ENCODE measurements at places on chromosomes 11 and 22.

- peak; percentile 31 for DNase-seq
Observed at GRCh38 chr11:60182541-60183330, at the start of gene MS4A6A. Gene MS4A6A (minus strand): TSS chr11:60183083. CDS start chr11:60181727, 1,356 bp downstream.

DNA sequence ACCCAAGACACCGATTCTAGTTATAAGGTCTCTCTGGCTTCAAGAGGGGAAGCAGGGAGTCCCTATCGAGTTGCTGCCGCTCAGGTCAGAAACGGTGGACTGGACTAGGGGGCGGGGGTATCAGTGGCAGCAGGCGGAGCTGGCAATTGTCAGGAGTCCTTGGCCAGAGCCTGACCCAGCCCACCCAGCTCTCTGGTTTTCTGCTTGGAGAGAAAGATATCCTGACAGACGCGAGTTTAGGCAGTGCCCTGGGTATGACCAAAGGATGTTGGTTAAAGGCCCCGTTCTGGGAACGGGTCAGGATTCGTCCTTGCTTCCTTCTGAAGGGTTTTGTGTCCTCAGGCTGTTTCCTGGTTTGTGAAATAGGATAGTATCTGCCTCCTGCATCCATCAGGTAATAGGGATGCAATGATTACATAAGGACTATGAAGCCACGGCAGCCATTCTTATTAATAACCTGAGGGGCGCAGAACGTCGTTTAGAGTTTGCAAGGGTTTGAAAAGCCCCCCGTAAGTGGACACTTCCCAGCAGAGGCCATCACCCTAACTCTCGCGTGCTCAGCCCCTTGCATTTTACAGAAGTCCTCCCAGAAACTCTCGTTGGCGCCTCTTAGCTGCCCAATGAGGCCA lies 700 bp upstream of the DEPDC5 start:
- DNase-seq: peak; percentile 83

DNA sequence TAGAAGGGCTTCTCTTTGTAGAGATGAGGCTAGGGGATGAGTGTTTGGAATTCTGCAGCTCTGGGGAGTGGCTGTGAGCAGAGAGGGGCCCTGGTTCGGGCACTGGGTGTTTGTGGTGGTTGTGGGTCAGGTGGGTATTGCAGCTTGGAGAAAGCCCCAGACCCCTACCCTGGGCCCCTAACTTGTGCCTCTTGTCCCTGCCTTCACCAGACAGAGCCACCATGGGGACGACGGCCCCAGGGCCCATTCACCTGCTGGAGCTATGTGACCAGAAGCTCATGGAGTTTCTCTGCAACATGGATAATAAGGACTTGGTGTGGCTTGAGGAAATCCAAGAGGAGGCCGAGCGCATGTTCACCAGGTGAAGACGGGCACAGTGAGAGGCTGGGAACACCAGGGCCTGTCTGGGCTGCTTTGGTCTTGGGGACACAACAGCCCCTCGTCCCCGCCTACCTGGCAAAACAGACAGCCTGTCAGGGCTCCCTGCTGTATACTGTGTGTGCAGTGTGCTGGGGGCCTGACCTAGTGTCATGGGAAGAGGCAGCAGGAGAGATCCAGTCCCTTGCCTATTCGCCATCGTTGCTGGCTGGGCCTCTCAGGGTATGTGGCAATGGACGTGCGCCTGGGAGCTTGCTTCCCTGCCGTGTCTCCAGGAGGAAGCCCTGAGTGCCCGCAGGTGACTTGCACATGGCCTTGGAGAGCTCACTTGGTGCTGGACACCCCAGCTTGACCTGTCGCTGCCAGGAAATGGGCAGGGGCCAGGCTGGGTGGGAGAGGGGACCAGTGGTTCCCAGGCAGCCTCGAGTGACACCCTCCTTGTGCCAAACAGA lies 4.3 kb downstream of the INCENP start:
- no peak for DNase-seq

DNA sequence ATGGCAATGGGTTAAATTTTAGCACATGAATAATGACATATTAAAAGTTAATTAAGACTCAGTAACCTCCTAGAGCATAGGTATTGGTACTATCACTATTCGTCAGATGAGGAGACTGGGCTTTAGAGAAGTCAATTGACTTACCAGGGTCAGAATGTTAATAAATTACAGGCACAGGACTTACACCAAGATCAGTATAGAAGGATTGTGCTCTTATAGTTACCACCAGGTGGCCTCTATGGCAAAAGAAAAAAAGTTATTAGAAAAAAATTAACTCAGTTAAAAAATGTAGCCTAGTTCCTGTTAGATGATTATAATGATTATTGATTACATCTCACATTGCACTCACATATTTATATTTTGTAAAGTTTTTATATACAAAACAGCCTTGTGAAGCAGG lies 1163.7 kb downstream of the FAM181B start:
- no peak for DNase-seq

DNA sequence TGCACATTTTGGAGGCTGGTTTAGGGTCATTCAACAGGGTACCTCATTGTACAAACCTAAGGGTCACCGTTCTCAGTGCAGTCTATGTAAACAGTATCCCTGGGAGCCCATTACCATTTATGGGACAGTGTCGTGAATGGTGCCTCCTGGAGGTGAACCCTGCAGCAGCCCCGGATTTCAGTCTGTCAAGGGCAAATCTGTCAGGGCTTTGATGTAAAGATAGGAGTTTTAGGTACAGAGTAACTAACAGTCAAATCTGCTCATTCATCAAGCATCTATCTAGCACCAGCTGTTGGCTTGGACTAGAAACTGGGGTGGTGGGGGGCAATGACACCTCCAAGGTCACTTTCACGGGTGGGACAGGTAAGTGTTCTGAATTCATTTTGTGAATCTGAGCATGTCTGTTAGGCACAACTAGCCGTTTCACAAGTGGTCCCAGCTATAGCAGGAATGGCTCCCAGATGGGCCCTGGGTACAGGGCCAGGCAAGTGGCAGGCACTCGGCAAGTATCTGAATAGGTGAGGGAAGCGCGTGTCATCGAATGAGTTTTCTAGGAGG lies 63.6 kb downstream of the PARVG start:
- DNase-seq: no peak

GRCh38 chr11:4916581-4916980 lies 2.6 kb downstream of the OR51G2 start:
- no peak for DNase-seq

- DNase-seq: peak; percentile 45
Observed at GRCh38 chr11:132114185-132114584, 743.8 kb downstream of the NTM start.

GRCh38 chr11:36449561-36450096 lies 60.4 kb downstream of the TRAF6 start:
- DNase-seq: no peak

DNA sequence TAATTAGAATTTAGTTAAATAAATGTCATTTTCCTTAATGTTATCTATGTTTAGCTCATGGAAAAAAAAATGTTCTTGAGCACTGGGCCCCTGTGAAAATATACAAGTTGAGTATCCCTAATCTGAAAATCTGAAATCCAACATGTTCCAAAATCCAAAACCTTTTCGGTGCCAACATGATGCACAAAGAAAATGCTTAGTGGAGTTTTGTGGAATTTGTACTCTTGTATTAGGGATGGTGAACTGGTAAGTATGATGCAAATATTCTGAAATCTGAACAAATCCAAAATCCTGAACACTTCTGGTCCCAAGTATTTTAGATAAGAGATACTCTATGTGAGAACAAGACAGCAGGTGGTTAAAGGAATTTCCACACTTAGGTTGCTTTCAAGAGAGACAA lies 44.5 kb downstream of the TCP11L1 start:
- DNase-seq: no peak

- DNase-seq: no peak
Observed at GRCh38 chr11:44198146-44198724, 102.8 kb downstream of the EXT2 start.

GRCh38 chr11:28756977-28757376 lies 648.8 kb downstream of the METTL15 start:
- no peak for DNase-seq

DNA sequence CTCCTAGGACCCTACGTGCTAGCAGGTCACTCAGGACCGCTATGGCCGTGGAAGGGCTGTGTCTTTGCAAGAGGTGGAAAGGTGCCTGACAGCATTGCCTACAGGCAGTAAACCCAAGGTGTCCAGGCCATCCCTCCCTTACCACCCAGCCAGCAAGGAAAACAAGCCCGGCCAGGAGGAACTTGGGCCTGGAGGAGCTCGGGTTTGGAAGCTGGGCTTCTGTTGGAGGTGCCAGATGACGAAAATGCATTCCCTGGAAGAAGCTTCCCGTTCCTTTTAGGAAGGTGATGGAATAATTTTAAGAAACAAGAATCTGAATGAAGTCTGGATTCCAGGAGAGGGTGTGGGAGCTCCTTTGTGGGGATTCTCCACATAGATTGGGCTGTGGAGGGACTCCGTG lies 23.6 kb downstream of the FBLN1 start:
- DNase-seq: no peak

DNA sequence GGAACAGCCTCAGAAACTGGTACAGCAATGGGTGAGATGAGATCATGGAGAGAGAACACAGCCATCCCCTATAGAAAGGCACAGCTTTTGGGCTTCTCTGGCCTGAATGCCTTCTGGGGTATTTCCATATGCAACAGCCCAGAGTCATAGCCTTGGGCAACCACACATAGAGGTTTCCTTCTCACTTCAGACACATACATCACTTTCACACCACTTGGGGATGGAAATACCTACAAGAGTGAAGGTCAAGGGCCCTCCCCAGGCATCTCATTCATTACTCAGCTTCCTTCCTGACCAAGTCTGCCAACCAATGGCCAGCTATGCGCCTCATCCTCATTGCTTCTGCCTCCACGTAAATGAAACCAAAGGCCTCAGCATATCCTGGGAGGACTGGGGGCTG lies 17.7 kb upstream of the OLFML1 start:
- DNase-seq: no peak

DNA sequence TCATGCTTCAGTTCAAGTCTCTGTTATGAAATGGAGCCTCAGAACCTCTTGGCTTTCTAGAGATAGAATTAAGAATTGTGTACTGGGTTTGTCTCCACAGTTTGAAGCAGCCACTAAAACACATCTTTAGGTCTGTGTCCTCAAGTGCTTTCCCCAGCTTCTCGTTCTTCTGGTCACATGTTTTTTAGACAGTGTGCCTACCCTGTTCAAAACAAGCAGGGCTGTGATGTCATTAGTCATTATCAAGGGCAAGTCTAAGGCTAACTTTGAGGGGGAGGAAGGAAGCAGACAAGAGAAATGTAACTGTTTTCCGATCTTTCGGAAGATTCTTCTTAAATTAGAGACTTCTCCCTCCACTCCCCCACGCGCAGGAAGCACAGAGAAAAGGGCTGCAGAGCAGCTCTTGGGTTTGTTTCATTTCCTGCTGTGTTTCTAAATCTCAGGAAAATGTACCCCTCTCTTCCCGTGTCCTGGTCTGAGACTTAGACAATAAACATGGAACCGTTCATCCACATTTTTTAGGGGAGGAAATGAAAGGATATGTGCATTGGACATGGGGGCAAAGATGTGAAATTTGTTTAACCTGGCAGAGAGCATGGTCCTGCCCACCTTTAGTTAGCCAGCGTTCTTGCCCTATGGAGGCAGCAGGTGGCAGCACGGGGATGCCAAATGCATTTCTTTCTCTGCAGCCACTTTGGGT lies 3.1 kb downstream of the AKIP1 start:
- DNase-seq: peak; percentile 80

DNA sequence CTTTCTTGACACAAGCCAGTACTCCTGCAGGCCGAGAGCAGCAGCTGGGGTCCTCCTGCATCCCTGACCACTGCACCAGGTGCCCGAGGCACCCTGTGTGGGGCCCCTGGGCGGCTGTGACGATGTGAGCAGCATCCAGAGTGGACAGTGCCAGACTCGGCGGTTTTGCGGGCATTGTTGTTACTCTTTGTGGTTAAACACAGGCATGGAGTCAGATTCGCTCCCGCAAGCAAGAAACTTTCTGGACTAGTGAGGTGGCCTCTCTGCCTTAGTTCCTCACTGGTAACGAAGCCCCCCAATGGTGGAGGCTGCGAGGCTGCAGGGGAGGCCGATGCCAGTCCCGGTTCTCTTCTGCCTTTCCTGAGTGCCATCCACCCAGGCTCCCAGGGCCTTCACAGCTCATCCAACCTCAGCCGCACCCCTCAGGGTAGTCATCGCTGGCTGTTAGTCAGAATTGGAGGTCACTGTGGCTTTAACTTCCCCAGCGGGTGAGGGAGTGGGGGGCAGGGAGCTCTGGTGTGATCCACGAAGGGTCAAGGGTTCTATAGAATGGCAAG lies 3.7 kb upstream of the CLDN5 start:
- no peak for DNase-seq

DNA sequence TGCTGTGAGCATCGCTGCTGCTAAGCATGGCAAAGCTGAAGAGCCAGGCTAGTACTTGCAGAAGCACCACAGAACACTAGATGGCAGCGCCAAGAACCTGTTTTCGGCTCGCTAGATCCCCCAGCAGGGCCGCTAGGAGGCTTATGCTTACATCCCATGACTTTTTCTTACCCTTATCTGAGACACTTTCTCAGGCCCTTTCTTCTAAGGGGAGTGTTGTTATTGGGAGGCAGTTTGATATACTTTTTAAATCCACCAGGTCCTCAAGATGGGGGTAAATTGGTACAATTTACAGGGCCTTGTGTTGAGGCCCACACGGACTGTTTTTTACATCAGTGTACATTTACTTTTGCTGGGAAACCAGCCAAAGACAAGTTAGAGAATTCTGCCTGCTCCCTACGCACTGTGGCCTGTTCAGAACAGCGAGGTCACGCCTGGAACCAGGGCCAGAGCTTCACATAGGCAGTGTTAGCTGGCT lies 4.0 kb downstream of the TRIM6 start:
- peak; percentile 96 for DNase-seq

DNA sequence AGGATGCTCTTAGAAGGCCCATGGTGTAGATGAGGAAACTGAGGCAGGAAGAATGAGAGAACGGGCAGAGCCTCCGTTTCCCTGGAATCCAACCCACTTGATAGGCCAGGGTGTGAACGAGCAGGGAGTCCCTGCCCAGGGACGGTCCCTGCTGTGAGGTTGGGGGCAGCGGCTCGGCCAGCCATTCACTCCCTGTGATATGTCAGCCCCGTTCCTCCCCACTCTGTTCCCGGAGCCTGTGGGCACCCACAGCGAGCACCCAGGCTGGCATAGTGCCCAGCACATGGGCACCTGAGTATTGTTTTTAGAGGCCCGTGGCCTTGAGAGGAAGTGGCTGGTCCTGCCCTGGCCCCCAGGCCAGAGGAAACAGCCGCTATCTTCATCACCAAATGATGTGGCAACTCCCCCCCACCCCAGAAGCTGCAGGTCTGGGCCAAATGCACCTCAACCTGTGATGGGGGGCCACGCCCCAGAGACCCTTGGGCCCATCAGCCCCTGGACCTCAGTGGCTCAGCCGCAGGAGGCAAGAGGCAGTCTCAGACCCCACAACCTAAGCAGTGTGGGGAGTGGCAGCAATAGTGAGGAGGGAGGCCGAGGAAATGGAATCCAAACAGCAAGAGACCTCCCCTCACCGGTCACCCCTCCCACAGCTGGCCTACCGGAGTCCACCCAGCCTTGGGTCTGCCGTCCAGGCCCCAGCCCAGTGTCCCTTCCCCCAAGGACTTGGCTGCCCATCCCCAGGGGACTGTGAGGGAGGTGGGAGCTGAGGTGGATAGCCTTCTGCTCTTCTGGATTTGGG lies 2.1 kb downstream of the ALDH3B1 start:
- peak; percentile 48 for DNase-seq

All from hematopoietic multipotent progenitor cell treated with erythropoietin and hydrocortisone succinate and interleukin-3 and kit ligand, for 6 days (in vitro differentiated cells).